ENCODE measurements at places on chromosomes 5 and 9. TPM values are rescaled to one million over a fixed set of nuclear protein-coding genes. Genes with fewer than 3 reads are reported as not detected.
A peak's percentile ranks its signal among the peaks of the same experiment; 100 is the strongest.

- peak within 1 kb of the TSS; percentile 81 for H3K4me3 ChIP-seq
- peak; percentile 20 for DNase-seq
- peaks cover 40% of the 10 kb centered on the region for H3K27me3 ChIP-seq
- H3K27ac ChIP-seq: no peak within 1 kb of the TSS
- no peaks in the 10 kb centered on the region for H3K36me3 ChIP-seq
Observed at GRCh38 chr9:74887041-74887980, at the start of gene TRPM6. TRPM6 (minus strand) TSS chr9:74887921; CDS start chr9:74887856, 65 bp downstream.

Gene FAM169A
- total RNA-seq: 2.1 TPM

GRCh38 chr9:89363311-89363670 is 45.0 kb downstream of the SECISBP2 start:
- H3K27ac ChIP-seq: no peak overlapping the region
- H3K36me3 ChIP-seq: peaks cover 44% of the 10 kb centered on the region
- H3K4me3 ChIP-seq: no peak overlapping the region
- H3K27me3 ChIP-seq: no peaks in the 10 kb centered on the region

Gene ADAMTS2
- not detected for total RNA-seq

DNA sequence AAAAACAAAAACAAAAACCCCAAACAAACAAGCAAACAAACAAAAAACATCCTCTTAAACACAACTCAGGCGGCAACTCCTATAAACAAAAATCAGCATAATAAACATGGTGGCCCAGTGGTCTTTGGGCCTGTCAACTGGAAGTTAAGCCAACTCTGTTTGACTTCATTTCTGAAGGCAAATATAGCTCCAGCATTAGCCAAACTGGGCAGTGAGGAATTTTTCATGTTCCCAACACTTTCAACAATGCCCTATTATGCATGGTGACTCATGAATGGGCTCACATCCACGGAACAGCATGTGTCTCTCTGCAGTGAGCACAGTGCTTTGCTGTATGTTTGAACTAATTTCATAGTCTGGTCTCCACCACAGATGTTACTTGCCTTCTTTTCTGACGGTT is 143.9 kb upstream of the STC2 start:
- no peaks in the 10 kb centered on the region for H3K4me1 ChIP-seq
- no peak overlapping the region for H3K27ac ChIP-seq
- H3K36me3 ChIP-seq: no peaks in the 10 kb centered on the region
- H3K27me3 ChIP-seq: no peaks in the 10 kb centered on the region

- H3K36me3 ChIP-seq: peaks cover 31% of the 10 kb centered on the region
- H3K4me3 ChIP-seq: no peak overlapping the region
- DNase-seq: no peak
- no peaks in the 10 kb centered on the region for H3K27me3 ChIP-seq
- H3K4me1 ChIP-seq: peaks cover 4% of the 10 kb centered on the region
- no peak overlapping the region for H3K27ac ChIP-seq
Observed at GRCh38 chr5:65790371-65791163, 68.6 kb downstream of the NLN start.

GRCh38 chr9:114225561-114226212 is 70.3 kb downstream of the COL27A1 start:
- H3K4me1 ChIP-seq: no peaks in the 10 kb centered on the region
- H3K27ac ChIP-seq: no peak overlapping the region
- H3K36me3 ChIP-seq: no peaks in the 10 kb centered on the region
- no peak overlapping the region for H3K4me3 ChIP-seq
- no peak for DNase-seq
- no peaks in the 10 kb centered on the region for H3K27me3 ChIP-seq

Gene PLAC8L1
- 0.74 TPM for total RNA-seq

DNA sequence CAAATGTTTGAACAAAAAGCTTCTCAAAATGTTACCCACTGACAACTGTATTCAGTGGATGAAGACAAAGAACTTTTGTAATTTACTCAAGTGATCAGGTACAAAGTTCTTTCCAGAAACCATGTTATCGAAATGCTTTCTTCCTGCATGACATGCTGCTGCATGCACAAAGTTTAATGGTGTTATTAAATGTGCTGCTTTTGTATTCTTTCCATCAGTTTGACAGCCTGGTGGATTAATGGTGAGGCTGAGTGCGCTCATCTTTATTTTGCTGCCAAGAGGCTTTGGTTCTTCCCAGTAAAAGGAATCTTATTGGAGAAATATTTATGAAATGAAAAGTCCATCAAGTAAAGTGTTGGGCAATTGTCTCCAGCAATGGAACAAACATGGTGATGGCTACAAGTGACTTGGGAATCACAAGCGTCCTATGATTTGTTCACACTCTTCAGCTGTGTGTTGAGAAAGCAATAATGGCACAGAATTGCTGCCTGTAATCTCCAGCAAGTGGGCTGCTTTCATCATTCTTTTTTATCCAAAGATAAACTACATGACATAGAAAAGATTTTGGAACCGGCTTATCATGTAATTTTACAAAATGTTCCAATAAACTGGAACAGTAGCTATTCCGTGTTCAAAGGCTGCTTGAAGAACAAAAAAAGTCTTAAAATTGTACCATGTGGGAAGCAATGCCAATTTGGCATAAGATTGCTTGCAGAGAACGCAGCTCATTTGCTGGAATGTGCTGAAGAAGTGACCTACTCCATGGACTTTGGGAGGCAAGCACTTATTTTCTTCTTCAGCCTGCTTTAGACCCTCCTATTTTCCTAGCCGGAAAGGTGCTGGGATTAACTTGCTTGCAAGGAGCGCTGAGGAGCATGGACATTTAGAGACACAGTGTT is 153.1 kb downstream of the HSD17B3 start:
- no peak for DNase-seq
- H3K4me1 ChIP-seq: peaks cover 41% of the 10 kb centered on the region
- H3K4me3 ChIP-seq: no peak overlapping the region
- peaks cover 18% of the 10 kb centered on the region for H3K27me3 ChIP-seq
- H3K27ac ChIP-seq: no peak overlapping the region

DNA sequence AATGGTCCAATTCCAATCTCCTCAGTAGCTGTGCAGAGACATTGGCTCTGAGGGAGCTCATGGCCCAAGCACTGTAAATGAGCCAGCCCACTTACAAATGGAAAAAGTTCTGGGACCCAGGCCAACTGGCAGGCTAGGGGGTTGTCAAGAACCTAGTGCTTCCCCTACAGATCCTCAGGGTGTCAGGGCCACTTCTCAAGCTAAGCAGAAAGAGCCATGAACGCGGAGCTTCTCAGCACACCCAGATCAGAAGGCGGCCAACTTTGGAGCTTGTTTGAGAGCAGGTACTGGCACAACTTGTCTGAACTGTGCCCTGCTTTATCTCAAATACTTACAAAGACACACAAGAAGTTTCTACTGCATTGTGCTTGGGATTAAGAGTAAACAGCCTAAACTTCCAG is 17.5 kb downstream of the TLE1 start:
- no peaks in the 10 kb centered on the region for H3K27me3 ChIP-seq
- DNase-seq: no peak
- H3K36me3 ChIP-seq: no peaks in the 10 kb centered on the region
- H3K4me1 ChIP-seq: no peaks in the 10 kb centered on the region
- H3K4me3 ChIP-seq: no peak overlapping the region
